ENCODE measurements at places on chromosomes 3 and 15. TPM values are rescaled to one million over a fixed set of nuclear protein-coding genes. Genes with fewer than 3 reads are reported as not detected.

CSPG4 gene
- total RNA-seq: 17.5 TPM

RBSN gene
- 13.6 TPM for total RNA-seq

ASB14 gene
- total RNA-seq: not detected

SNX22 gene
- 2.3 TPM for total RNA-seq

DNA sequence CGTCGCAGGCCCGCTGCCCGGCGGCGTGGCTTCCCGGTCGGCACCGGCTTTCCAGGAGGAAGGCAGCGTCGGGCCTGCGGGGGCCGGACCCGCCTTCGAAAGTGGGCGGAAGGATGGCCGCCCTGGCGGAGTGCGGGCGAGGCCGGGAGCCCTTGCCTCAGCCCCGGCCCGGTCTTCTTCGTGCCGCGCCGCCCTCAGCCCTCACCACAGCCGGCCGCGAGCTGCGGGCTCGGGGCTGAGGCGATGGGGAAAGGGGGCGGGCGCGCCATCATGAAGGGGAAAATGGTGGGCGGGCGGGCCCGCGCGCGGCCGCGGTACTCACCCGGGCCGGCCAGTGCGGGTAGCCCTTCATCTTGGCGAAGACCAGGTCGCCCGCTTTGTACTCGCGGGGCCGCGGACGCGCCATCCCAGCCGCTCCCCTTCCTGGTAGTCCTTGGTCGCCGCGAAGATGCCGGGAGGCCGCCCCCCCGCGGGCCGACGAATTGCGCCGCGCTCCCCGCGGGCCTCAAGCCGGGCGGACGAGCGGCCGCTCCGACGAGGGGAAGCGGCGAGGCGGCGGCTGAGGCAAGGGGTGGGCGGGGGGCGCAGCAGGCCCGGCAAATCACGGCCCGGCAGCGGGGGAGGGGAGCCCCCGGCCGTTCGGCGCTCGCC is 489 bp downstream of the HDGFL3 start:
- no peak for DNase-seq
- H3K36me3 ChIP-seq: no peaks in the 10 kb centered on the region
- peak overlapping the region; percentile 80 for H3K27ac ChIP-seq
- peak overlapping the region; percentile 65 for H3K4me3 ChIP-seq
- H3K4me1 ChIP-seq: peaks cover 16% of the 10 kb centered on the region

DNA sequence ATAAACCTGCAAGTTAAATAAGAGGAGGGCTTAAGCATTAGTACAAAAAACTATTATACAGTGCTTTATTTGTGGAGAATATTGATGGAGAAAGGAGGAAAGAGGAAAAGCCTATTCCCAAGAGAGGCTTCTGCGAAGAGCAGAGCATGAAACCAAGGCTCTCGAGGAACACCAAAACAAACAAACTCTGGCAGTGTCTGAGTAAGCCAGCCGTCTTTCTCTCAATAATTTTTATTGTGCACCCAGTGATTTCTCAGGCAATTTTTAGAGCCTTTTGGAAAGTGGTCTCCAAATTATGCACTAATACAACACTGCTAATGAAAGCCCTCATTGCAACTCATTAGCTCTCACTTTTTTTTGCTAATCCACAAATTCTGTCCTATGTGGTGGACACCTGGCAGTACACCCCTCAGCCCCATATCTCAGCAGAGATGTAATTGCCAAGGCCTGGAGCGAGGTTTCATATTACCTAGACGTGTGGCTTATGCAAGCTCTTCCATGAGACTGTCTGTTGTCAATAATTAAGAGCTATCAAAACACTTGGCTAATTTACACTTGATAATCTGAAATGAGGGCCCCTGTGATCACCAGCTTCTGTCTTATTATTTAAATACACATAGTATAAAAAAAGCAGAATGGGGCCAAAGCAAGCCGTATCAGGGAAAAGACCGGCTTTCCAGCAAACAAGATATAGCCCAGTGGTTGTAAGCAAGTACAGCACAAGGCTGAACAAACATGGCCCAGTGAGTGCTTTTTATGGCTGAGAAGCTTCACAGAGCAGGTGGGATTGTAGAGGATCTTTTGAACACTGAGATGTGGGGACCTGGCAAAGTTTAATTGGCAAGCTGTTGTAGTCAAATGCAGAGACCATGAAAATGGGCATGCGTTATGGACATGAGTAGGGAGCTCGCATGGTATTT is 216.9 kb downstream of the ROBO2 start:
- no peaks in the 10 kb centered on the region for H3K36me3 ChIP-seq
- H3K4me3 ChIP-seq: no peak overlapping the region
- H3K27me3 ChIP-seq: no peaks in the 10 kb centered on the region
- no peak overlapping the region for H3K27ac ChIP-seq

DNA sequence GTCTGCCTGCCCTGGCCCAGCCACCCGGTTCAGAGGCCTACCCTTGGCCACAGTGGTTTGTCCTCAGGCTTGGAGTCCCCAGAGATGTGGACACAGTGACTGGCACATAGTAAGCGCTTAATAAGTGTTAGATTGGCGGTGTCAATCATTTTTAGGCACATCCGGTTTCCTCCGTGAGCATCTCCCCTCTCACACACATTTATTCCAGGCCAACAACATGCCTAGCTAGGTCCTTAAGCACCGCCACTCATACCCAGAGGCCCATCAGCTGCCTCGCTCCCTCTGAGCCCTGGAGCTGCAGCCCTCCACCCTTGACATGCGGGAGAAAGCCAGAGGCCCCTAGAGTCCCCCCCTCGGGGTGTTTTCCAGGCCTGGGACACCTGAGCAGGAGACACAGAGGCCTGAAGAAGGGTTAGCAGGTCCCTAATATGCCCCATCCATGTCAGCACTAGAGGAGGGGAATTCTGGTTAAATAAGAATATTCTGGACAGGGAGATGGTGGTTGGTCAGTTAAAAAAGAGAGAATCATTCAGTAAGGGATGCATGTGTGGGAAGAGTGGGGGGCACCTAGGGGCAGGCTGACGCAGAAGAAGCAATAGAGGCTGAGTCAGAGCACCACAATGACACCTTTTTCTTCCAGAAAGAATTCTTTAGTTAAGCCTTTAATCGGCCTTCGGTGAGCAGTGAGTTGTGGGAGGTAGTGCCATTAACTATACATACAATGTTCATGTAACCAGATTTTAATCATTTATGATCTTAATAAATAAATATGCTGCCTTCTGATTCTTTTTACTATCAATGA is 22.3 kb downstream of the NR2F2 start:
- peaks cover 24% of the 10 kb centered on the region for H3K4me1 ChIP-seq
- DNase-seq: no peak

- H3K36me3 ChIP-seq: peaks cover 2% of the 10 kb centered on the region
- H3K27me3 ChIP-seq: no peaks in the 10 kb centered on the region
- no peak overlapping the region for H3K4me3 ChIP-seq
- H3K27ac ChIP-seq: no peak overlapping the region
- no peak for DNase-seq
- no peaks in the 10 kb centered on the region for H3K4me1 ChIP-seq
Measured at GRCh38 chr15:41820791-41821423, 7.0 kb upstream of the JMJD7 start.
